ENCODE measurements at places on chromosomes 16 and 17.

DNA sequence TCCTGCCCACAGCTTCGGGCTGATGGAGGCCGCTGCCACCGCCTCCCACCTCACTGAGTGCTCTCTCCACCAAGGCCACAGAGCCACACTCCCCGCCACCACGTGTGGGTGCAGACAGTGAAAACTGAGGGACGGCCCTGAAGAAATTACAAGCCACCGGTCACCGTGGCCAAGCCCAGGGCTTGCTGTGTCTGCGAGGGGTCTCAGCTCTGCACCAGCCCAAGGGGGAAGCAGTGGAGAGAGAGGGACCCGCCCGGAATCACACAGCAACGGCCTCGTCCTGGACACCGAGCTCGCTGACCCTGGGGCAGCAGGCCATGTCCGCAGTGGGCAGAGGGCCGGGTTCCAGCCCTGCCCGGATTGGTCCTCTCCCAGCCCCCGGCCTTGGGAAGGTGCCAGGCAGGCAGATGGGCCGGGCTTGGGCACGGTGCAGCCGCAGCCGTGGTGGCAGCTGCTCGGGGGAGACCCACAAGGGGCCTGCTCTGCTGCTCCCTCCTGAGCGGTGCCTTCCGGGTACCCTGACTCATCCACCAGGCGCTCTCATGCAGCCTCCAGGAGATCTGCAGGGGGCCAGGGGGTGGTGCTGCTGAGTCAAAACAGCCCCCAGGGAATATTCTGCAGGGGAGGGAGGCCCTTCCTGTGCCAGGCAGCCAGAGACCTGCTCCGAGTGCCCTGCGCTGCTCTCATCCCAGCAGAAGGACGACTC lies 52.0 kb downstream of the CBFA2T3 start:
- no peak for DNase-seq

DNA sequence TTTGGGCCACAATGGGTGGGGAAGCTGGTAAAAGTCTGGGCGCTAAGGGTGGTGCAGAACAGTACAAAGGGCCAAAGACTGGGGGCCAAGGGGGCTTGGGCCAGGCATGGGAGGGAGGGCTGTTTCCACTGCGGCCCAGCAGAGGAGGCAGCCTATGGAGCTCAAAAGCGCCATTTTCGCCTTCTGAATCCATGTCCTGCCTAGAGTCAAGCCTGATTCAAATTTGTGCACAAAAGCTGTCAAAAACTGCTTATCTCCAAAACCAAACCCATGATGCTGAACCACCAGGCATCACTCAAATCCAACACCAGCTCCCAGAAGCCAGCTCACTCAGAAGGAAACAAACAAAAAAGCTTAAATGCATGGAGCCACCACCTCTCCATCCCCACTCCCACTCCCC lies 16.0 kb downstream of the COG7 start:
- no peak for DNase-seq

GRCh38 chr16:23283571-23283970 lies 18.5 kb upstream of the SCNN1B start:
- no peak for DNase-seq

GRCh38 chr17:39146273-39146672 lies 5.2 kb downstream of the PLXDC1 start:
- DNase-seq, result no peak

GRCh38 chr16:75237398-75238131 lies 13.9 kb downstream of the BCAR1 start:
- no peak for DNase-seq

- no peak for DNase-seq
Observed at GRCh38 chr17:72184805-72185204, 64.0 kb downstream of the SOX9 start.

- no peak for DNase-seq
Observed at GRCh38 chr16:48113471-48113870, 42.3 kb downstream of the ABCC12 start.

- DNase-seq, result no peak
Observed at GRCh38 chr17:3986270-3986938, 22.2 kb upstream of the ATP2A3 start.

GRCh38 chr17:76314392-76315227 lies 6.5 kb upstream of the QRICH2 start:
- DNase-seq, result no peak

GRCh38 chr17:7633093-7633492 lies 3.2 kb downstream of the SHBG start:
- DNase-seq, result no peak

- no peak for DNase-seq
Observed at GRCh38 chr17:17151541-17151940, 54.6 kb downstream of the PLD6 start.

DNA sequence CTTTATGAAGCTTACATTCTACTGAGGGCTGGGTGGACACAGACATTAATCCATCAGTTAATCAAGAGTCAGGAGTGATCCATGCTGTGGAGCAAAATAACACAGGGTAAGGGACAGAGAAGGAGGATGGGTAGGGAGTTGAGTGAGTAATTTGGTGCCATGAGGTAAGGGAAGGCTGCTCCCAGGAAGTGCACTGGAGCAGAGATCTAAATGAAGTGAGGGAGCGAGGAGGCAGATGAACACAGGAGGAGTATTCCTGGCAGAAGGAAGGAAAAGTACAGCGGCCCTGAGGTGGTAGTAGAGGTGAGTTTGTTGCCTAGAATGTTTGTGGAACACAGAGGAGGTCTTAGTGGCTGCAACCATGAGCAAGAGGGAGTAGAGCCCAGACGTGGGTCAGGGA lies 34.8 kb downstream of the ASIC2 start:
- DNase-seq, result no peak

GRCh38 chr17:17342242-17342945 lies 39.2 kb downstream of the NT5M start:
- no peak for DNase-seq

- DNase-seq, result no peak
Observed at GRCh38 chr17:40718930-40719329, 15.4 kb upstream of the KRT24 start.

DNA sequence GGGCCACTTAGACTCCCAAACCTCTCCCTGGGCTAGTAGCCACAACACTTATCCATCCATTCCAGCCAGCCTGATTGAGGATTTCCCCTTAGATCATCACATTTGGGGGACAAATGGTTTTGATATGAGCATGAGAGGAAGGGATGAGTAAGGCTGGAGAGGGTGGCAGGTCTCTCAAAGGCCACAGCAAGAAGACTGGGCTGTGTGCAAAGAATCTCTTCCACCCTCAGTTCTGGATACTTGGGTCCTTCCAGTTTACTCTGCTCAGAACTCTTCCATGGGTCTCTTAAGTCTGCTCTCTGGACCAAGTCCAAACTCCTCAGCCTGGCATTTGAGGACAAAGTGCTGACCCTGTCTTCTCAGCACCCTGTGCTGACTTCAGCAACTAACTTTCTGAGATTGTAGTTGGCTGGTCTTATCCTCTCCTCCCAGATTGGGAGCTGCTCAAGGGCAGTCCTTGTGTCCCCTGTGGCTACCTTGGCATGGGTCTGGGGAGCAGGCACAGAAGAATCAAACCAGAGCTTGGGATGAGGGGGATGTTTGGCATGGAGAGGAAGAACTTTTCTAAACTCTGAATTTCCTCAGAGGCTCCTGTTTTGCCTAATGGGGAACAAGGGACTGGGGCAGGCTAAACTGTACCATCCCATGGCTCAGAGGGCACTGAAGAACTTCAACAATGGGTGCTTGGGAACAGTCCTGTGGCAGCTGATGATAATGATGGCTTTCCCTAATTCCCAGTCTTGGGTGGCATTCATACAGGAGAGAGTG lies 3.1 kb upstream of the NFATC3 start:
- no peak for DNase-seq

- no peak for DNase-seq
Observed at GRCh38 chr17:80941171-80941570, 50.5 kb upstream of the CHMP6 start.

GRCh38 chr16:27665881-27666280 lies 115.9 kb downstream of the KATNIP start:
- no peak for DNase-seq

DNA sequence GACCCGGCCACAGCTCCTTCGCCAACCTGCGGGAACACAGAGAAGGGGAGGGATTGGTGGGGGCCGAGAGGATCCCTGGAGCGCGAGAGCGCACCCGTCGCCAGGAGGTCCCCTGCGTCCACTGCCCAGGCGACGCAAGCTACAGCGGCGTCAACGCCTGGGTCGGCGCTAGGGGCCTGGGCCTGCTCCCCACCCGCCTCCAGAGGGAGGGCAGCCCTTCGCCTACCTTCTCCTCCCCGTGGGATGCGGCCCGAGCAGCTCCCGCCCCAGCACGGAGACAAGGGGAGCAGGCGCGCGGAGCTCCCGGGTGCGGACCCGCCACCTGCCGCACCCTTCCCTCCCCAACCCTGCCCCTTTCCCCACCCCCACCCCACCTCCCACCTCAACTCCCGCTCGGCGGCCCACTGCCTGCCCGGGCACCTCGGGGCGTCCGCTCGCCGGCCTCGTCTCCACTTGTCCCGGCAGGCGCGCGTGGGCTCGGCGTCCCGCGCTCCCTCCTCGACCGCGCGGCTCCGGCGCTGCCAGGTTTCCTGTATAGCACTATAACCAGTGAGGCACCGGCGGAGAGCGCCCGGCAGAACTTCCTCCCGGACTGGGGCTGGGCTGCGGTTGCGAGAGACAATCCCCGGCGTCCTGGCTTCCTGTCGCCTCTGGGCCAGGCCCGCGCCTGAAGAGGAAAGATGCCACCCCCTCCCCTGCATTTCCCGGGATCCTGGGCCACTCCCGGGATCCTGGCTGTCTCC lies 119.1 kb upstream of the SMURF2 start:
- DNase-seq, result no peak
